ENCODE measurements at places on chromosomes 2 and 18.

DNA sequence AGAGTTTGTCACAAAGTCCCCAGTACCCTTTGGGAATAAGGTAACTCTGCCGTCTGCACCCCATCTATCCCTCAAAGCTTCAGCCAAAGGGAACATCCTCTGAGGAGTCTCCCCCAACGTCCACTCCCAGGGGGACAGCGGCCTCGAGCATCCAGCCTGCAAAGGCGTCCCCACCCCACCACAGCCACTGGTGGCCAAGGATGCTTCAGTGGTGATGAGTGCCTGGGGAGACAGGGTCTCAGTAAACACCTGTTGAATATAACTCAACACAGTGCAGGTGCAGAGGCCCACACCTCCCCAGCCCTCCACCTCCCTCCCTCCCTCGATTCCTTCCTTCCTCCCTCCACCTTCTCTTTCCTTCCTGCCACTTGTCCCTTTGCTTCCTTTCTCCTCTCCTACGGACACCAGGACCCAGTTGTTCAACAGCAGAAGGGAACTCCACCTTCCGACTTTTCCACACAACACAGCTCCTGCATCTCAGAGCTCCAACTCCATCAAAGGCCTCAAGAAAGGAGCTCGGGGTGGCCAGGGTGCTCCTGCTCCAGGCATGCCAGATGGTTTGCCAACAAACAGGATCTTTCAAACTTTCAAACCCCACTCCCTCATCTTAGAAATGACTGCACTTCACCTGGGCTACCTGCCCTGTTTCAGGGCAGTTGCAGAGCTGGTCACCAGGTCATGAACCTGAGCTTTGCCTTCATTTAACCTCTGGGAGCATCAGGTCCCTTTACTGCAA, 87.8 kb upstream of the SNTG2 start:
- DNase-seq, result no peak
- H3K27me3 ChIP-seq, result no peaks in the 10 kb centered on the region
- H3K4me1 ChIP-seq, result no peaks in the 10 kb centered on the region
- H3K36me3 ChIP-seq, result no peaks in the 10 kb centered on the region
- H3K27ac ChIP-seq, result no peak overlapping the region

DNA sequence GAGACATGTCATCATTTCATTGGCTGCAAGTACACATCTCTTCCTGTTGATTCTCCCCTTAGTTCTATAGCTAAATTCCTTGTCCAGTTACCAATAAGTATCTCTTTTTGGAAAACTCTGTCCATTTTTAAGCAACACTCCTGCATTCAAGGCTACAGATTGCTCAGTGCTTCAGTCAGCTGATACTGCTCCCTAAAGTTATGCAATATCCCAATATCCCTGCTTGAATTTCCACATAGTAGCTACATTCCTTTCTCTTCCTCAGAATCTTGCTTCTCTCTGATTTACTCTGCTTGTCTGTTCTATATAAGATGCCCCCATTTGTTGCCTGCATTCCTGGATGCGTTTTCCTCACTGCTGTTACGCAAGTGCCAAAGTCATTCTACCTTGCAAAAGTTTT, 109.8 kb downstream of the PARD3B start:
- no peaks in the 10 kb centered on the region for H3K27me3 ChIP-seq
- DNase-seq, result no peak
- no peak overlapping the region for H3K27ac ChIP-seq
- no peaks in the 10 kb centered on the region for H3K4me1 ChIP-seq

DNA sequence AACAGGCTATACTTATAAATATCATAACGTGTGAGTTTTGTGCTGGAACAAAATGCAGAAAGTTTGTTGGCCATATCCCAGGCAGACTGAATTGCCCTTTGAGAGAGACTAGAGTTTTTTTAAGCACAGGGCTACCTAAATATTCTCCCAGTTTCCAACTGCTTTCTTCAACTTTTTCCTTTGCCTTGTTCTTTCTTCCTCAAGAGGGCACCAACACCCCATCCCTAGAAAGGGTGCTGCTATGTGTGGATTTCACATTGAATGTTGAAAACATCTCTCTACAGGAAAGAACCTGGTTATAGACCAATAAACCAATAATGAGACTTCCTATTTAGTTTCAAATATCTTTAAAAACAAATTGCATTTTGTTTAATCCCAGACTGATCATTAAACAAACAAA, 87.9 kb downstream of the ICOS start:
- no peak overlapping the region for H3K4me3 ChIP-seq
- H3K4me1 ChIP-seq, result peaks cover 7% of the 10 kb centered on the region
- no peak for DNase-seq
- no peaks in the 10 kb centered on the region for H3K27me3 ChIP-seq
- H3K27ac ChIP-seq, result no peak overlapping the region
- no peaks in the 10 kb centered on the region for H3K36me3 ChIP-seq

DNA sequence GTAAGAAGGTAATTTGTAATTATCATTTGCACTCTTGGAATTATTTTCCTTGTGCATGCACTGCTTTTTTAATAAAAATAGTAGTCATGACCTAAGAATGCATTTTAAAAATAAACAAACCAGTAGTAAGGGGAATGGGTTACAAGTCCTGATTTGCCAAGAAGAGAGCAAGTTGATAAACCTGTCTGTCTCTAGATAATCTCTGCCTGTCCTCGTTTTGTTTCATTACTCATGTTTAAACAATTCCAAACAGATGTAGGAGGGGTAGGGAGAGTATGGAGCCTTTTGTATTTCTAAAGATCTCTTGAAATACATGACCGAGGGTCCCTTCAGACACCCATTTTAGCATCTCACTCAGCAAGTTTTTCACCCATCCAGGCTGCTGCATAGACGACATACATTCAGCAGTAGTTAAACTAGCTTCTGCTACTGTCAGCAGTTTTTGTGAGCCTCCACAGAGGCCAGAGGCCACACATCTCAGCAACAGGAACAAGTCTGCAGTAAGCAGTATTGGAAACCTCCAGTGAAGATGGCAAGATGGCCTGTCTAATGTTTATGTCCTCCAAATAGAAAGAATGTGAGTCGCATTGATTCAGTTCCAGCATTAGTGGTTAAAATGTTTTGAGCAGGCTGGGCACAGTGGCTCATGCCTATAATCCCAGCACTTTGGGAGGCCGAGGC, 2.3 kb upstream of the EXOC6B start:
- no peaks in the 10 kb centered on the region for H3K36me3 ChIP-seq
- H3K4me1 ChIP-seq, result peaks cover 10% of the 10 kb centered on the region
- no peaks in the 10 kb centered on the region for H3K27me3 ChIP-seq
- H3K4me3 ChIP-seq, result no peak overlapping the region
- H3K27ac ChIP-seq, result no peak overlapping the region
- DNase-seq, result no peak

GRCh38 chr2:14552818-14553217, 79.7 kb upstream of the LRATD1 start:
- no peak for DNase-seq
- H3K4me3 ChIP-seq, result no peak overlapping the region
- no peaks in the 10 kb centered on the region for H3K4me1 ChIP-seq
- H3K36me3 ChIP-seq, result no peaks in the 10 kb centered on the region
- no peak overlapping the region for H3K27ac ChIP-seq
- no peaks in the 10 kb centered on the region for H3K27me3 ChIP-seq
